Naive B cell (primary cell): ENCODE measurements at places on chromosomes 11 and 22.

DNA sequence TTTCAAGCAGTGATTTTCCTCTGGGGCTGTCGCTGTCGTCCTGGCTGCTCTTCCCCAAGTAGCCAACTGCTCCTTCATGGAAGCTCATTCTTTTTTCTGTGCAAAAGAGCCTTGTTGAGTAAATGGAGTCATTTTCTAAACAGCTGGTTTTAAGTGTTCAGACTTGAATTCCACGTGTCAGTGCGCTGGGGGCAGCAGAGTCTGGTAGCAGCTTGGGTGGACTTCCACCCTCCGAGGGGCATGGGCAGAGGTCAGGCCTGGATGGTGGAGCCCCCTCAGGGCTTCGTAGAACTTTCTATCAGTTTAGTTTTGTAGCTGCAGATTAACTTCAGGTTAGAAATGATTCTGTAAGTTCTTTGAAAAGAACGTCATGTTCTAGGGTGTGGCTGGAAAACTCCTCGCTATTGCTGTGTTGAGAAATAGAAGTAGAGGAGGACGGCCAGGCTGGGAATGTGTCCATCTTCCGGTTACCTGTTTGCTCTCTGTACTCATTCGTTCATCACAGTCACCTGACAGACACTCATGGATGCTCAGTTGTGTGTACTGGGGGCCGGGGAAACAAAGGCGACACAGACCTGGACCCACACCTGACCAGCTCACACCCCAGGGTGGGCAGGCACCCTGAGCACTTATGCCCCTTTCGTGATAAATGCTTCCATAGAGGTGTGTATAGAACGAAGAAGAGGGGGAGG, 270.7 kb downstream of the TBC1D22A start:
- H3K4me3 ChIP-seq = no peak overlapping the region
- peak overlapping the region; percentile 51 for H3K27ac ChIP-seq
- H3K36me3 ChIP-seq = peaks cover 4% of the 10 kb centered on the region
- no peaks in the 10 kb centered on the region for H3K27me3 ChIP-seq
- H3K4me1 ChIP-seq = peaks cover 13% of the 10 kb centered on the region

GRCh38 chr22:38316364-38317121, 690 bp downstream of the CSNK1E start:
- H3K4me3 ChIP-seq = peak overlapping the region; percentile 75
- no peaks in the 10 kb centered on the region for H3K27me3 ChIP-seq

DNA sequence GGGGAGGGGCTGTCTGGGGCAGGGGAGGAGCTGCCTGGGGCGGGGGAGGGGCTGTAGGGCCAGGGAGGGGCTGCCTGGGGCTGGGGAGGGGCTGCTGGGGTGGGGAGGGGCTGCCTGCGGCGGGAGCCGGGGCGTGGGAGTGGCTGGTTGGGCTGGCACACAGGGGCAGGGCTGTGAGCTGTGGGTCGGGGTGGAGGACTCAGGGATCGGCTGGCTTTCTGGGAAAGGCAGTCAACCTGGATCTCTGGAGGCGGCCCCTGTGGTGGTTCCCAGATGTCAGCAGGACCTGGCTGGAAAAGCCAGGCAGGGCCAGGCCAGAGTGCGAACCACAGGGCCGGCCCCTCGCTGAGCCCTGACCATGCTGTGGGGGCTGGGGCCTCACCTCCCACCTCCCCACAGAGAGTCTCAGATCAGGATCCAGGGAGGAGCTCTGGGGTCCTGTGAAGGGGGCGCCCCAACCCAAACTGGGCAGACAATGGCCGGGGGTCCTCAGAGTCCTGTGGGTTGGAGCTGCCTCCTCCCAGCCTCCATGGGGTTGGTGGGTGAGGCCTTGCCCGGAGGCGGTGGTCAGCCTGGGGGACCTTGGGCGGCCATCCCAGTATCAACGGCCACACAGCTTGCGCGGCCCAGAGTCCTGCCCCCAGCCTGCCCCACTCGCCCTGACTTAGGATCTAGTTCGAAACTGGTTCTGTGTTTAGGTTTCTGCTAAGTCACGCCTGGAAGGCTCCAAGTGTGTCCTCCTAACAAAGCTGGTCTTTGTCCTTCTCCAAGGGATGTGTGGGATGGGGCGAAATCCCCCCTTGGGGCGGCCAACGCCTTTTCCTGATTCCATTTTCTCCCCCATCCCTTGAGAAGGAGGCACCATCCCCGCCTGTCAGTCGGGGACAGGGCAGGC, 1.9 kb downstream of the MUC5B start:
- no peaks in the 10 kb centered on the region for H3K36me3 ChIP-seq
- no peak overlapping the region for H3K4me3 ChIP-seq
- no peak overlapping the region for H3K27ac ChIP-seq
- peaks cover 7% of the 10 kb centered on the region for H3K27me3 ChIP-seq

DNA sequence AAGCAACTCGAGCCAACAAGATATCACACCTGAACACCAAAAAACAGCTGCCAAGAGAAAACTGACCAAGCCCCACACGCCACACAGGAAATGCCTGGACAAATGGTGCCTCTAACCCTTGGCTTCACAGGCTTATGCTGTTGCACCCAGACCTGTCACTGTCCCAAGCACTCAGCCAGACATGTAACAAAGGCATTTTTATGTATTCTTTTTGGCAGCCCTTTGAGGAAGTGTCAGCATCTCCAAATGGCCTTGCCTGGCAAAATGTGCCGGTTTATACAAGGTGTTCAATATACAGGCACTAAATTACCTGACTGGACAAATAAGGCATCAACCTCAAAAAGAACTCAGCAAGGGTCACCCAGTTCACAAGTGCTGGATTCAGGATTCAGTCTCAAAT, 6.1 kb downstream of the HDHD5 start:
- H3K4me3 ChIP-seq = no peak overlapping the region
- DNase-seq = no peak
- H3K27me3 ChIP-seq = no peaks in the 10 kb centered on the region
- peaks cover 36% of the 10 kb centered on the region for H3K4me1 ChIP-seq

DNA sequence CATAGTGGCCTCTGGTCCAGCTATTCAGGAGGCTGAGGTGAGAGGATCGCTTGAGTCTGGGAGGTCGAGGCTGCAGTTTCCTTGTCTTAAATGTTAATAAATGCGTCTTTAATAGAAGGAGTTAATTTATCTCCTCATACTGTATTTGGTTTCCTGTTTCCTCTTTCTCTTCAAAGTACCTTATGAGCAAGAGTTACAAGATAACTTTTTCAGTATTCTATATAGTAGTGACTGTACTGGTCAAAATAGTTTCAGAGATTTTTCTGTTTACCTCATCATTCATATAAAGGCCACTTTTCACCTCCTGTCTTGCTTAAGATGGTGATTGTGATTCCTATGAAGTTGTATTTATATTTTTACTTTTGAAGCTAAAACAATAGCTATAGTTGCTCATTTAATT, 50.9 kb downstream of the MCAM start:
- H3K27me3 ChIP-seq = no peaks in the 10 kb centered on the region
- no peaks in the 10 kb centered on the region for H3K36me3 ChIP-seq
- H3K27ac ChIP-seq = peak overlapping the region; percentile 60
- peaks cover 24% of the 10 kb centered on the region for H3K4me1 ChIP-seq
- no peak for DNase-seq

- no peaks in the 10 kb centered on the region for H3K4me1 ChIP-seq
- H3K27me3 ChIP-seq = peaks cover 38% of the 10 kb centered on the region
- peak overlapping the region; percentile 10 for H3K4me3 ChIP-seq
These were observed 17.9 kb downstream of the SEC14L3 start for GRCh38 chr22:30453731-30454510.

GRCh38 chr11:33480626-33481025, 220.0 kb downstream of the C11orf91 start:
- DNase-seq = no peak
- no peak overlapping the region for H3K27ac ChIP-seq
- no peak overlapping the region for H3K4me3 ChIP-seq
- H3K27me3 ChIP-seq = peaks cover 21% of the 10 kb centered on the region
- no peaks in the 10 kb centered on the region for H3K36me3 ChIP-seq
- no peaks in the 10 kb centered on the region for H3K4me1 ChIP-seq

- H3K27ac ChIP-seq = no peak overlapping the region
- DNase-seq = no peak
- H3K4me1 ChIP-seq = peaks cover 11% of the 10 kb centered on the region
These were observed 5.4 kb upstream of the MIF start for GRCh38 chr22:23888615-23889401.

DNA sequence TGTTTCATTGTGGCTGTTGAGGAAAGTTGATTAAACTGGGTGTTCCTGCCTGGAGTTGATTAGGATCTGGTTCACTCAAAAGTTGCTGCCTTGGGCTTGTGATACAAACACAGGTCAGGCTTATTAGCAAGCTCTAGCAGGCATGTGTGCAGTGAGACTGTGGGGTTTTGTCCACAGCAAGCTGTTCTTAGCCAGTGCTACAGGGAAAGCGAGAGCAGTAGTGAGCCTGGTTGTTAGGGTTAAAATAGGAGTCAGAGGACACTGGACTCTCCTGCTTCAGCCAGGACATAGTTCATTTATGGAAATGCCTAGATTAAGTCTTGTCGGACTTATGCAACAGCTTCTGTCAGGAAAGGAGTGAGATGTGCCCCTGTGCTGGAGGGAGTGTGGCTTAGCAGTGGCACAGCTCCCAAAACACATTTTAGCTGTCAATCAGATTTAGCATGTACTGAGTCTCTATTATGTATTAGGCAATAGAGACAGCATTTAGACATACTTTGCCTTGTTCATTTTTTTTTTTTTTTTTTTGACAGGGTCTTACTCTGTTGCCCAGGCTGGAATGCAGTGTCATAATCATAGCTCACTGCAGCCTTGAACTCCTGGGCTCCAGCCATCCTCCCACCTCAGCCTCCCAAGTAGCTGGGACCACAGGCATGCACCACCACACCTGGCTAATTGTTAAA, 8.7 kb downstream of the SNRPD3 start:
- DNase-seq = no peak
- H3K27ac ChIP-seq = no peak overlapping the region
- H3K36me3 ChIP-seq = peaks cover 6% of the 10 kb centered on the region
- H3K4me1 ChIP-seq = peaks cover 52% of the 10 kb centered on the region

GRCh38 chr11:102120437-102120973, 10.3 kb downstream of the YAP1 start:
- no peaks in the 10 kb centered on the region for H3K4me1 ChIP-seq
- H3K27ac ChIP-seq = no peak overlapping the region
- H3K27me3 ChIP-seq = peaks cover 39% of the 10 kb centered on the region
- H3K4me3 ChIP-seq = no peak overlapping the region
- no peaks in the 10 kb centered on the region for H3K36me3 ChIP-seq

DNA sequence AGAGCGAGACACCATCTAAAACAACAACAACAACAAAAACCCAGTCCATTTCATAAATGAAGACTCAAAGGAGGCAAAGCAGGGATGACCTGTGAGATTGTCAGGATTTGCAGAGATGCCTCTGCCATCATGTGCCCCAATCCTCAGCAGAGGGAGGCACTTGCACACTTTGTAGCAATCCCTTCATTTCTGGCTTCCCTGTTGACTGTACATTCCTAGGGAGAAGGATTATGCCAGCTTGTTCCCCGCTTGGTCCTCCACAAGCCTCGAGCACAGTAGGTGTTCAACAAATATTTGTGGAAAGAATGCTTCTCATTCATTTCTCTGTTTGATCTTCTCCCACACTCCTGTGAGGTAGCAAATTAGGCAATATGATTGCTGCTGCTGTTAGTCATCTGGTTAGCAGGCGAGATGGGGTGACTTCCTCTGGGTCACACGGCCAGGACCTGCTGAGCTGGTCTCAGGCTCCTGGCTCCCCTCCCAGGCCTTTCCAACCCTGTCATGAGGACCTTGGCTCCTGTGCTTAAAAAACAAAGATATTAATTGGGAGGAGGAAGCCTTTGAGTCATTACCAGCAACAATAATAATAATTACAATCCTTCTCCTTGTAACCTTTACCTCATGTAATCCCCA, 34.1 kb downstream of the LIF start:
- no peak overlapping the region for H3K27ac ChIP-seq
- peaks cover 6% of the 10 kb centered on the region for H3K4me1 ChIP-seq
- DNase-seq = no peak
- H3K4me3 ChIP-seq = no peak overlapping the region
- H3K36me3 ChIP-seq = no peaks in the 10 kb centered on the region

DNA sequence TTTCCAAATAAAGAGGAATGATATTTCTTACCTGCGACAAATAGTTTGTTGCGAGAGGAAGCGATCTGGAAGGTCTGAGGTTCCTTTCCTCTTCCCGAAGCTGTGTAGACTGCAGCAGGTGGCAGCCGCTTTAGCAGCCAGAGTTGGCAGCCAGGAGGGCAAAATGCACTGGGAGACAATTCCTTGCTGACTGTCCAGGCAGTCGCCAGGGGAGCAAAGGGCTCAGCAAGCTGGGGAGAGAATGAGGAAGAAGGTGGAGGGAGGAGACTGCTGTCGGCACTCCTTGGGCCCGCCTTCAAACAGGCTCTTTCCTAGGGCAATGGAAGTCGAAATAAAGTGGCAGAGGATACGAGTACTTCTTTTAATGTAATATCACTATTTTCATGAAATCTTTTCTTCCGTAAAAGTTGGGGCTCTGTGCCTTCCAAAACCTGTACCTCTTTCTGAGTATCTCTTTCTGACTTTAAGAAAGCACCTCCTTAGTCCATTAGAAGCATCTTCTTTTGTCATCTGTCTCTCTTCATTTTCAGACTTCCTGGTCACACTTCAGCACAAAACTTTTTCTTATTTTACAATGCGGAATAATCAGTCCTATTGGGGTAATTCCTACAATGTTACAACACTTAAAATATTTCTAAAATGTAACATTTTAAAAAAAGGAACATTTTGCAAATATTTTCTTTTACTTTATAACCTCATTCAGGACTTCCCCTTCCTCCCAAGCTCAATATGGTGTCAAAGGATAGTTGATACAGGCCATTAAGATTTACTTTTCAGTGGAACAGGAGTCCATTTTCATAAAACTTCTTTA, at the start of gene IL18:
Gene IL18, minus strand, starts transcription at position 220 of the 811 bp plus-strand sequence. CDS start 9,041 bp downstream, outside the sequence.
- H3K27ac ChIP-seq = no peak within 1 kb of the TSS
- peaks cover 6% of the 10 kb centered on the region for H3K4me1 ChIP-seq
- no peaks in the 10 kb centered on the region for H3K36me3 ChIP-seq
- peaks cover 18% of the 10 kb centered on the region for H3K27me3 ChIP-seq

DNA sequence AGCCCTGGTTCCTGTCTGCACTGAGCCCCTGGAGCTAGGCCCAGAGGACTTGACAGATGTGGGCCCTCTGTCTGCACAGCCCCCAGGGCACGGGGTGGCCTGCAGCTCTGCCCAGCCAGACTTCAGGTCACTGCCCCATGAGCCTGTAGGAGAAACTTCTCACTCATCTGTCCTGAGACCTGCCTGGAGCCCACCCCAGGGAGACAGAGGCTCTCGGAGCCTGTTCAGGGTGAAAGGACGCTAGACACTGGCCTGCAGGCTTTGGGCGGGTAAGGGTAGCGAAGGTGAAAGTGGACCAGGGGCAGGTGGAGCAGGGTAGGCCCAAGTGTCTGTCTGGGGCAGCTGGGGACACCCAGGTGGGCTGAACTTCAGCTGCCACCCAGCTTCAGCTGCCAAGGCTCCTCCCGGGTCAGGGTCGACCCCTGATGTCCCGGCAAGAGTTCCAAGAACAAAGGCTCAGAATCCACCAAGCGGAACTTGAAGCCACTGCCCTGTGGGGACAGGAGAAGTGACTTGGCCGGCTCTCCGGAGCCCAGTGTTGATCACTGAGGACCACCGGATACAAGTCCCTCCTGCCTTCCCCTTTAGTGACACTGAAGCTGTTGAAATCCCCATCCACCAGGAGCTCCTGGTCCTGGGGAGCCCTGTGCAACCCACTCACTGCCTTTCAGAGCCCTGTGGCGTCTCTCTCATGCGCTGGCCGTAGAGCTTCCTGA, 90.3 kb downstream of the KCNQ1 start:
- no peak overlapping the region for H3K27ac ChIP-seq
- H3K4me1 ChIP-seq = peaks cover 19% of the 10 kb centered on the region
- peaks cover 37% of the 10 kb centered on the region for H3K27me3 ChIP-seq
